Lung (tissue), 17 donors: ENCODE measurements at places on chromosomes 1 and 21.

- no peak for DNase-seq
Measured at GRCh38 chr1:3943123-3943431, 43.0 kb upstream of the C1orf174 start.

GRCh38 chr1:177287994-177288393 is 117.2 kb downstream of the BRINP2 start:
- DNase-seq = no peak

DNA sequence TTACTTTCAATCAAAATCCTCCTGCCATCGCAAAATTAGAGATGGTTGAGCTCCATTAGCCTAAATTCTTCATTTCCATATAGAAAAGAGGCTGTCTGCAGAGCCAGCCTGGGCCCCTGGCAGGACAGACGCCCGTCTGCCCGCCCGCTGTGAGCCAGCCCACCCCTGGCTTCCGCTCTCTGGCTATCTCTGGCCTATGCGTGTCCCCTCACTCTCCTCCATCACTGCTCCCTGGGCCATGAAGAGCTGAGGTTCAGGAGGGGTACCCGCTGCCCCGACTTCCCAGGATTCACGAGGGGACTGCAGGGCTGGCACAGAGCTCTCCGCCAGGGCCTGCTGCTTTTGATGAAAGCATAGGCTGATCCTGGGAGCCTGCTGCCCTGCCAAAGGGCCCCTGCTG is 117.6 kb downstream of the CASZ1 start:
- DNase-seq = no peak

DNA sequence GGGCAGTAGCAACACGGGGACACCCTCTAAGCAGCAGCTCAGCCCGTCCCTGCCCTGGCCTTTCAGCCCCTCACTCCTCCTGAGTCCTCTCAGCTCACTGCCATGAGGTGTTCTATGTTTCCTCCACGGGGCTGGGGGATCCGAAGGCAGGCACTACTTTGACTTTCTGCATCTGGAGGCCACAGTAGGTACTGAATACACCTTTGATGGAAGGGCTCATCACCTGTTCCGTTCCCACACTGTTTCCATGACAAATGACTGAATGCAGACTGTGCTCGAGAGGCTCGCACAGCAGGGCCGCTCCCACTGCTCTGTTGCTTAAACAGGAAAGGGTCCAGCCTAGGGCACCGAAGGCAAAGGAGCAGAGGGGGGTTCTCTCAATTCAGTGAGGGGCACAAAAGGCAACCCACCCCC is 77.6 kb upstream of the DNAH14 start:
- no peak for DNase-seq

DNA sequence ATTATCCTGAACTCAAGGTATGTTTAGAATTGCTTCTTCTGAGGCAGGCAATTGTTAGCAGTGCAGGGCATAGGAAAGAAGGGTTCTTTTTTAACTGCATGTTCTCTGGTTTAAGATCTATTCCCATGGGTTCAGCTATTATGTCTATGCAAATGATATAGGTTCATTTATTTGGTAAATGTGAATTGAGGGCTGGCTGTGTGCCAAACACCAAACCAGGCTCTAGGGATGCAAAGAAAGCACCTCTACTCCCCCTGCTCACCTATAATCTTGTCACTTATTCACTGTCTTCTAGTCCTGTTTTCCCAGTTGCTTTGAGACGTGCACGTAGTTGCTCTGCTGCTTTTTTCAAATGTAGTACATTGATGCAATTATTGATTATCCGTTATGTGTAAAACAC is 691 bp upstream of the KIFAP3 start:
- no peak for DNase-seq

DNA sequence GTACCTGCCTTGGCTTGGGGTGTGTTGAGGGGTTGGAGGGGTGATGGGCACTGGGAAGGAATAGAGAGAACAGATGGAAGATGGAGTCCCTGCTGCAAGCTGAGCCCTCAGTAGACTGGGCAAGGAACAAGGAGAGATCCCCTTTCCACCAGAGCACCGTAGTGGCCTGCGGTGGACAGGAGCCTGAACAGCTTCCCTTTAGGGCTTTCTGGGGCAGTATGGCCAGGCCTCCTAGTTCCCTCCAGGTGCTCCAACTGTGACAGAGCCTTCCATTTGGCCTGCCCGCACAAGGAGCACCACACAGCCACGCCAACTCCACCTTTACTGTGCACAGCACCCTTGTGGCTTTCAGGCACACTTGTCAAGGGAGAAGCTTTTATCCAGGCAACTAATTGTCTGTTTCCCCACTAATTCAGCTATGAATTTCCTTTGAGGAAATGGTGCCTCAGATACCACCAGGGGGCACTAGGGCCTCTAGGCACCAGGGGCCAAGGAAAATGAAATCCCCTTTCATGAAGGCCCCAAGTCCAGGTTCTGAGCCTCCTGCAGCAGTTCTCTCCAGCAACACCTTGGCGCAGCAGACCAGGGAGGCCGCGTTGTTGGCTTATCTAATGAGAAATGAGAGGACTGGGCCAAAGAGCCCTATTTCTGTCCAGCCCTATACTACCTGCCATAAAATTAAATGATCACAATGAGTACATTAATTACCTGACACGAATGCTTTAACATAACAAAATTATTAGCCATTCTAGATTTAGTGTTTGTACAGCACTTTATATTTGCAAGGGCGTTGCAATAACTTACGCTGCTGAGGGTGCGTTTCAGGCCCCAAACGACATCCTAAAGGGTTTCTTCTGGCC is 23.1 kb upstream of the ERI3 start:
- DNase-seq = peak; percentile 56

GRCh38 chr1:189311915-189312314 is 1165.7 kb downstream of the BRINP3 start:
- no peak for DNase-seq

DNA sequence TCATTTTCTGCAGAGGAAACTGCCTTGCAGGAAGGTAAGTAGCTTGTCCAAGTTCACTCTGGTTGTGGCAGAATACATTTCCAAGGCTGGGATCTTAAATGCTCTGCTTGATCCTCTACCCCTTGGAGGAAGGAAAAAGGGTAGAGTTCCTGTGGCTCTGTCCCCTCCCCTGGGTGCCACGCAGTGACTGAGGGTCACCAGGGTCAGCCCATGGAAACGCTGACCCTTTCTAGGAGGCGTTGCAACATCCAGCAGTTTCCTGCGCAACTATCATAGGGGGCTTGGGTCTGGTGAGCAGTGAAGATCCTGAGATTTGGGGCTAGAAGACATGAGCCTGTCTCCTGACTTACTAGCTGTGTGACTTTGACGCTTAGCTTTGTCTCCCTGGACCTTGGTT is 29.4 kb upstream of the EPS8L3 start:
- DNase-seq = peak; percentile 14

- DNase-seq = no peak
Measured at GRCh38 chr1:43914576-43915525, 18.8 kb upstream of the ARTN start.

DNA sequence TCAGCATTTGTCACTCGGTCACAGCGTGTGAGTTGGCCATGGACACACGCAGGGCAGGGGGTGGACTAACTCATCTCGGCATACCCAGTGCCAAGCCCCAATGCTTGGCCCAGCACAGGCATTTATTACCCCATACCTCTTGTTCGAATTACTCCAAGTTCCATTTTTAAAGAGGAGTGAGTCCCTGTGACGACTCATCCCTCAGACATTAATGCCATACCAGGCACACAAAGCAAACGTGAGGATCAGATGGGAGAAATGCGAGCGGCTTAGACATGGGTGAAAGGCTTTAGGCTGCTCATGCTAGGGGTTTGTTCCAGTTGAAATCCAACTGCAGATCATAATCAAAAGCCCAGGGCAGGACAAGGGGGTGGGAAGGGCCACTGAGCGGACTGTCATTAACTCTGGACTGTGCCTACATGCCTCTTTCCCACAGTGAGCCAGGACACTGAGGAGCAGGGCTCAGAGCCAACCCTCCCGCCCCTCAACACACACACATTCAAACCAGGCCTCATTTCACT is 118.5 kb upstream of the NGF start:
- DNase-seq = peak; percentile 77

GRCh38 chr1:203127666-203128430 is at the start of gene ADORA1:
Gene ADORA1 (plus strand): TSS chr1:203127726. CDS start chr1:203128842, 1,116 bp downstream.
- DNase-seq = peak; percentile 73

GRCh38 chr1:205456383-205456867 is 580 bp upstream of the BLACAT1 start:
- no peak for DNase-seq

GRCh38 chr1:118826669-118827068 is 161.5 kb downstream of the TBX15 start:
- DNase-seq = no peak

DNA sequence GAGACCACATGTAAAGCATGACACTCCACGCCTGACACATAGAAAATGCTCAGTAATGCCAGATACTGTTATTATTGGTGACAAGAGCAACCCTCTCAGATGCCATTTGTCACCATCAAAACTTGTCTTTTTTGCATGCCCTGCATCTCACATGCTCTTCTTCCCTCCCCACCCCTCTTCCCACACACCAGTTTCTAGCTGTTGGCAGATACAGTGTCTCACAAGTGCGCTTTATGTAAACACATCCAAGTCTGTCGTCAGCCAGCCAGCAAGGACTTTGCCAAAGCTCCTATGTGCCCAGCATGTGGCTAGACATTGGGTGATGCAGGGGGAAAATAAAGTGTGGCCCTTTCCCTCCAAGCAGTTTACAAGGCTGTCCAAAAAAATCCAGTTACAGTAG is 44.9 kb upstream of the EPHA8 start:
- DNase-seq = no peak

DNA sequence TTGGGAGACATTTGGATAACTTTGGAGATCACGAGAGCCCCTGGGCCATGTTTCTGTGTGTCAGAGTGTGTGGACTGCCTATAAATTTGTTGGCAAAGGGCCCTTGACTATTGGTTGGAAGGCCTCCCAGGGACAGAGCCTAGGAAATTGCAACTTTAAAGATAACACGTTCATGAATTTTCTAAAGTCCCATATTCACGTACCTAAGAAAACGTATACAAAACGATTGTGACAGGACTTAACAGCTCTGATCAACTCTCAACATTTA is 55.8 kb downstream of the DOP1B start:
- DNase-seq = no peak

- no peak for DNase-seq
Measured at GRCh38 chr1:26932531-26932930, 11.0 kb downstream of the NUDC start.

GRCh38 chr21:36288651-36289243 is 31.2 kb upstream of the MORC3 start:
- no peak for DNase-seq

GRCh38 chr1:183734543-183735036 is 70.3 kb upstream of the RGL1 start:
- DNase-seq = peak; percentile 78

- DNase-seq = no peak
Measured at GRCh38 chr1:20120796-20121195, 1.5 kb upstream of the PLA2G2D start.

DNA sequence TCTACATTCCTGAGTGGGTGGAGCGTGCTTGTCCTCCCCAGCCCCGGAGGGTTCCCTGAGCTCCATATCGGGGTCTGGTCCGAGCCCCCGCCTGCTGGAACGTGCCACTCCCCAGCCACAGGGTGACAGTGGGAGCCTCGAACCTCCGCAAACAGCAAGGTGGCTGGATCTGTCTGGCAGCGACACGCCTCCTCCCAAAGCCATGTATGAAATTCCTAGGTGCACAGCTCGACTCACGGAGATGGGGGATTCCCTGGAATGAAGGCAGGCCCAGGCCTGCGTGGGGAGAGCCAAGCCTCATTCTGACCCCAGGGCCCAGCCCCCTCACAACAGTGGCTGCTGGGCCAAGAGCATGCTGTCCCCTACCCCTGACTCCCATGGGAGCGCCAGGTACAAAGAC is 32.9 kb downstream of the TP73 start:
- no peak for DNase-seq

DNA sequence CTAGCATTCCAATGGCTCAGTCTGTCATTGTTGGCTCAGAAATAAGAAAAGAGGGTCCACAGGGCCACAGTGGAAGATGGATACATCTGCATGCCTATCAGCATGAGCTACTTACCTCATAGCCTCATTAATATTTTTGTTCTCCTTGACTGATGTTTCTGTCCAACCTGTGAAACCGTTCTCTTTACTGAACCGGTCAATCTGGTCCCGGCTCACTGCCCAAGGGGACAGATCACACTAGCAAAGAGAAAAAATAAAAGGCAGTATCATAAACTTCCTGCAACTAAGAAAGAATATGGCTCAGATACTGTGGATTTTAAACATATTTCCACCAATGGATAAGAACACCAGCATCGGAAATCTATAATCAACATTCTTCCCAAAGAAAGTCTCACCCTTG is 4.7 kb downstream of the RAB29 start:
- DNase-seq = no peak

DNA sequence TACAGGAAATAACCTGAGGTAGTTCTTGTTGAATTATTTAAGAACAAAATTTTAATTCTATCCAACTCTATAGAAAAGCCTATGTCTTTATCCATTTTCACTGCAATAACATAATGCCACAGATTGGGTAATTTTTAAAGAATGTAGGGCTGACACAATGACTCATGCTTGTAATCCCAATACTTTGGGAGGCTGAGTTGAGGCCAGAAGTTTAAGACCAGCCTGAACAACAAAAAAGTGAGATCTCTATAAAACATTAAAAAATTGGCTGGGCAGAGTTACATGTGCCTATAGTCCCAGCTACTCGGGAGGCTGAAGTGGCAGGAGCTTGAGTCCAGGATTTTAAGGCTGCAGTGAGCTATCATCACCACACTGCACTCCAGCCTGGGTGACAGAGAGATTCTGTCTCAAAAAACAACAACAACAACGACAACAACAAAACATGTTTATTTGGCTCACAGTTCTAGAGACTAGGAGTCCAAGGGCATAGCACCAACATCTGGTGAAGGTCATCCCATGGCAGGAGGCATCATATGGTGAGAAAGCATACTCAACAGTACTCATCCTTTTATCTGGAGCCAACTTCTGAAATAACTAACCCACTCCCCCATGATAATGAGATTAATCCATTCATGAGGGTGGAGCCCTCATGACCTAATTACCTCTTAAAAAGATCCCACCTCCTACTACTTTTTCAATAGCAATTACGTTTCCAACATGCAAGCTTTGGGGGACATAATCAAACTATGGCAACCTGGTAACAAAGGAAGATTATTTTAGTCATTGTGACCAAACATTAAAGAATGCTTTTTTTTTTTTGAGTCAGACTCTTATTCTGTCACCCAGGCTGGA is 59.6 kb downstream of the ABL2 start:
- DNase-seq = no peak

DNA sequence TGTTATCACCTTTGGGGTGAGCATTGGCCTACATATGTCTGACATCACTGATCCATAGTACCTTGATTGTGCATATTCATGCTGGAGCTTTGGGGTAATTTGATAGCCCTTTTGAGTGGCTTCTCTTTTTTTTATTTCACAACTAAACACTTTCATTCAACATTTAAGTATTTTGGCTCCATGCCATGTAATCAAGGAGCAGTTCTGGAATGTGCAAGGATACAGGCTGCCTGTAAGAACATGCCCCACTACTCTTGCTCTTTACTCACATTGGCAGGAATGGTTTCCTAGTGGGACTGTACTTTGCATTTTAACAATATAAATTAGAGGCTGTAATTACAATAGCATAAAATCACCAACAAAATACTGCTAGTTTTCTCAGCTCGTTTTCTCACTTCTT is 300.7 kb upstream of the SPAG17 start:
- no peak for DNase-seq
